Muscle of leg (tissue), 16 donors: ENCODE measurements at places on chromosomes 12 and 14. TPM values are rescaled to one million over a fixed set of nuclear protein-coding genes. Genes with fewer than 3 reads are reported as not detected.

GRCh38 chr14:85214471-85214870 lies 315.5 kb upstream of the FLRT2 start:
- no peak for DNase-seq

DNA sequence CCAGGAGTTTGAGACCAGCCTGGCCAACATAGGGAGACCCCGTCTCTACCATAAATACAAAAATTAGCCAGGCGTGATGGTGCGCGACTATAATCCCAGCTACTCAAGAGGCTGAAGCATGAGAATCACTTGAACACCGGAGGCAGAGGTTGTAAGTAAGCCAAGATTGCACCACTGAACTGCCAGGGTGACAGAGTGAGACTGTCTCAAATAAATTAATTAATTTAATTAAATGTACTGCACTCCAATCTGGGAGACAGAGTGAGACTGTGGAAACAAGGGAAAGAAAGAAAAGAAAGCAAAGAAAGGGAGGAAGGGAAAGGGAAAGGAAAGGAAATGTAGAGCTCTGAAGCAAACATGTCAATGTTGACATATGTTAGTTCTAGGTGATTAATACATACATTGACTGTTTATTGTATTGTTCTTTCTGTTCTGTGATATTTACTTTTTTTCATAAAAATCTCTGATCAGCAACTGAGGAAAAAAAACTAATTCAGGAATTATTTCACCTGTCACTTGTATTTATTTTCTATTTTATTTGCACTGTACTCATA lies 99.6 kb downstream of the DENND5B start:
- DNase-seq = no peak

- no peak for DNase-seq
These were observed 318.1 kb downstream of the ADAMTS20 start for GRCh38 chr12:43233861-43234260.

GRCh38 chr12:94284046-94284445 lies 135.7 kb downstream of the PLXNC1 start:
- DNase-seq = no peak

DNA sequence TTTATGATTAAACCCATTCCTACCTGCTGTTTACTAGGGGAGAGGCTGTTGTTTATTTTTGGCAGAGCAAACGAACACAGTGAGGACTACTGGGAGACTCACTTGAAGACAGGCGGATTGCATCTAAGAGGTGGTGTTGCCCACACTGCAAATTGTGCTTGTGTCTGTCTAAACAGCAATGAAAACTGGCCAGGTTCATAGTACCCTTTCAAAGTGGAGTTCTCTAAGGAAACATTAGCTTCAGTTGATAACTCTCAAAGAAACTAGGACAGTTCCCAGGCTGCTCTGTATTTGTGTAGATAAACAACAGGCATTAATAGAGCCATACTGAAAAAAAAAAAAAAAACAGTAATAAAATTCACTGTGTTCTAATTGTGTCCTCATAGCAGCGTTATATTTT lies 466.0 kb upstream of the RGS6 start:
- no peak for DNase-seq

GRCh38 chr12:114746297-114747011 lies 62.5 kb upstream of the TBX3 start:
- DNase-seq = no peak

DNA sequence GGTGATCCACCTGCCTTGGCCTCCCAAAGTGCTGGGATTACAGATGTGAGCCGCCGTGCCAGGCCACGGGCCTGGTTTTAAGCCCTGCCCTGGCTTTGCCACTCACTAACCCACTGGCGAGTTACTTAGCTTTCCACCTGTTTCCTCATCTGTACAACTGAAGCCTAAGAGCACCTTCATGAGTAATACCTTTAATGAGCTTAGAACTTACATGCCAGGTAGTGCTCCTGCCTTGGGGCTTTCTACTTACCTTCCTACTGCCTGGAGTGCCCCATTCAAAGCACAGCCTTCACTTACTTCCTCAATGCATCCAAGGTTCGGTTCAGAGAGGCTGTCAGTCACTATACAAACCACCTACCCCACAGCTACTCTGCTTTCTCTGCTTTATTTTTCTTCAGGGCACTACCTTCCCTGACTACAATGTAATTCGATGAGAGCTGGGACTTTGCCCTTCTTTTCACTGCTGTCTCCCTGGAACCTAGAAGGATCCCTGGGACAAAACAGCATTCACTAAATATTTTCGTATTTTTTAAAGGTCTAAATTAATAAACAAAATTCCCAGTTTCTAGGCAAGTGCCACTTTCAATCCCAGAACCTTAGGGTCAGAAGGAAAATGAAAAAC lies 13.8 kb downstream of the ZCCHC8 start:
- DNase-seq = no peak

- DNase-seq = peak; percentile 70
These were observed 508.1 kb downstream of the PCNX1 start for GRCh38 chr14:71415404-71415690.

- no peak for DNase-seq
These were observed 62.8 kb upstream of the SLC35F4 start for GRCh38 chr14:57928732-57929131.

GRCh38 chr12:118327391-118327790 lies 45.3 kb downstream of the TAOK3 start:
- peak; percentile 75 for DNase-seq

DNA sequence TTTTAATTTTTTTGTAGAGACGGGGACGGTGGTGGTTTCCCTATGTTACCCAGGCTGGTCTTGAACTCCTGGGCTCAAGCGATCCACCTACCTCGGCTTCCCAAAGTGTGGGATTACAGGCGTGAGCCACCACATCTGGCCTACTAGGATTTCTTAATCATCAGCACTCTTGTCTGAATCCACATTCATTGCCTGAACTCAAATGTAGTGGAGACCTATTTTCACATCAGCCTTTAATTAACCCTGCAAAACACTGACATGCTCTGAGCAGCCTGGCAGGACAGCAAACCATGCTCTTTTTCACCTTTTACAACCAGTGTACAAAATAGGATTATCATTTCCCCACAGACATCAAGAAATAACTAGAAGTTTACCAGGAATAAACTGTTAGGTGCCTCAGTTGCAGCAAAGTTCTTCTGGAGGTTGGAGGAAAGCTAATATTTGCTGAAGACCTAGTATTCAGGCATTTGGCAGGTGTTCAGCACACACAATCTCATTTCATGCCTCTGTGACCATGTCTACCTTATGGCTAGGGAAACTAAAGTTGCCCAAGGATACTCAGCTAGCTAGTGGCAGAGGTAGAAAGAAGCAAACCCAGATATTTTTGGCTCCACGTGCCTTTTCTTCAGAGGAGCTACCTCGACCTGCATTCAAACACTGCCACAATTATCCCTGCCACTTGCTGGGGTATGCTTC lies 37.7 kb downstream of the CFL2 start:
- DNase-seq = no peak

GRCh38 chr12:45575823-45576475 lies 153.6 kb upstream of the ARID2 start:
- peak; percentile 51 for DNase-seq

DNA sequence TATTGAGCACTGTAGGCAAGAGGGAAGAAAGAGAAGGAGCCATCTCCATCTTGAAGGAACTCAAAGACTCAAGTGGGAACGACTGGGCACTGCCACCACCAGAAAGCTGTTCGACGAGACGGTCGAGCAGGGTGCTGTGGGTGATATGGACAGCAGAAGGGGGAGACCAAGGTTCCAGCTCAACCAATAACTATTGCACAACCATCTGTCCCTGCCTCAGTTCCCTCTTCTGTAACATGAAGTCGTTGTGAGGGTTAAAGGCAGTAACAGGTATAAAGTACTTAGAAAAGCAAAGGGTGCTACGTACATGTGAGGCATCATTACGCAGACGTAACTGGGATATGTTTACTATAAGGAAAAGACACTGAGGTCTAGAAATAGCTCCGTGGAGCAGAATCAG lies 13.9 kb upstream of the BDKRB1 start:
- DNase-seq = no peak

- peak; percentile 46 for DNase-seq
These were observed 150.5 kb upstream of the KRR1 start for GRCh38 chr12:75661908-75662307.

GRCh38 chr12:27541031-27541719 lies 17.2 kb downstream of the PPFIBP1 start:
- DNase-seq = no peak

DNA sequence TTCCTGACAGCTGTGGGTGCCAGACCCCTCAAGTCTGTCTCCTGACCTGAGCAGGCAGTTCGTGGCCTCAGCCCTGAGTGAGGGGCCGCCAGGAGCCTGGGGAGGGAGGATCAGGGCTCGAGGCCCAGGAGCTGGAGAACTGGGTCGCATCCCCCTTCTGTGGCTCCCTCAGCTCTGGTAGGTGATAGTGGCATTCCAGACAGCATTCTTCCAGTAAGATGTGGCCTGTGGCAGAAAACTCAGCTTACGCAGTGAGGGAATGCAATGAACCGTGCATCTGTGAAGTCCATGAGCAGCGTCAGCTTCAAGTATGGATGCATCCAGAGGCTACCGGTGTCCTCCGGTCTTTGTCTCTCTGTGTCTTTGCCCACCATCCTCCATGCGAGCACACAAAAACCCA lies 28.4 kb upstream of the FBRSL1 start:
- DNase-seq = no peak

GRCh38 chr12:107163413-107163812 lies 70.1 kb upstream of the CRY1 start:
- DNase-seq = peak; percentile 27

DNA sequence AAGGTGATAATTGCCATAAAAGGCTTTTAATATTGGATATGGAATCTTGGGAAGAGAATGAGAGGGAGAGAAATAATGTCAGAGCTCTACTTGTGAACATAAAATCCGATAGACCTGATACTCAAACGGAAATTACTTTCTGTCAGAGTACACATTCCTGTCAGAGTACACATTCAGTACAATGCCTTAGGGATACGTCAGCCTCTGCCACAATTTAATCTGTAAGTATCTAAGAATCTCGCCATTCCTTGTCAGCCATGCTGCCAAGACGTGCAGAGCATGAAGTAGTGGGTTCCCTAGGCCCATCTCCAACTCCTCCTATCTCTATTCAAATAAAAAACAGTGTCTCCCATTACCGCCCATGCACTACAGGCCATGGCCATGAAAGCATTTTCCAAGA lies 242.6 kb downstream of the CEP128 start:
- no peak for DNase-seq

GRCh38 chr12:3275171-3276041 lies 198.2 kb downstream of the TSPAN9 start:
- peak; percentile 78 for DNase-seq

- DNase-seq = peak; percentile 46
These were observed 185.2 kb downstream of the TMTC3 start for GRCh38 chr12:88327276-88327675.

DNA sequence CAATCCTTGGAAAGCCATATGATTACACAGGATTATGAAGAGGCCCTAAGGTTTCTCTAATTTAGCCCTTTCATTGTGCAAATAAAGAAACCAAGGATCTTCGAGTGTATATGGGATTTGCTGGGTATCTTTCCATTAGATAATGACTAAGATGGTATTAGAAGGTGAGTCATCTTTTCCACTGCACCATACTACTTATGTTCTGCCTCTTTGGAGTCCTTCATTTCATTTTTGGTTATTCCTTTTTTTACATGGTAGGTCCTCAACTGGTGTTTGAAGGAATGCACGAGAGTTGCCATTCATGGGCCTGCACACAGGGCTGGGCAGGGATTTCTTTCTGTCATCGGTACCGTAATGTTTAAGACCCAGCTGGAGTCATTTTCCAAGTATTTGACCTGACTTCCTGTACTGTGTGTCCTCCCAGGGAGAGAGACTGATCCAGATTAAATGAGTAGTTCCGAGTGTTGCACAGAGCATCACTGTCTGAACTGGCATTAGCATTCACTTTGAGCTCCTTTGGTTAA lies 85.7 kb downstream of the BORCS5 start:
- DNase-seq = peak; percentile 56

- no peak for DNase-seq
These were observed 6.9 kb downstream of the SERPINA4 start for GRCh38 chr14:94568186-94568585.

GRCh38 chr14:92601131-92601710 lies 87.6 kb downstream of the RIN3 start:
- DNase-seq = no peak

DNA sequence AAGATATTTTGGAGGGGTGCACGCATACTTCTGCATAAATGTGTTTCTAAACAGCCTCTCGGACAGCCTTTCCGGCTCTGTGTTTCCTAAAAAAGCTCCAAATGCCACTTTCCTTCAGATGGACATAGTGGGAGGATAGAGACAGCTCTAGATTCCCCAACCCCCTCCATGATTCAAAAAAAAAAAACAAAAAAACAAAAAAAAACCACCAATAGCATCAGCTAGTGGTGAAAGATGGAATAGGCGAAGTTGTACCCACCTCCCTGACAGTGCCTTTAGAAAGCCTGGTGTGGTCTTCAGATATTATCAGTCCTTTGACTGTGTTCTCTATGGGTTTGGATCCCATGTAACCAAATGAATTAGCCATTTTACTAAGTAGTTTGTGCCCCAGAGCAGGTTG lies 94.1 kb downstream of the PHETA1 start:
- DNase-seq = no peak

DNA sequence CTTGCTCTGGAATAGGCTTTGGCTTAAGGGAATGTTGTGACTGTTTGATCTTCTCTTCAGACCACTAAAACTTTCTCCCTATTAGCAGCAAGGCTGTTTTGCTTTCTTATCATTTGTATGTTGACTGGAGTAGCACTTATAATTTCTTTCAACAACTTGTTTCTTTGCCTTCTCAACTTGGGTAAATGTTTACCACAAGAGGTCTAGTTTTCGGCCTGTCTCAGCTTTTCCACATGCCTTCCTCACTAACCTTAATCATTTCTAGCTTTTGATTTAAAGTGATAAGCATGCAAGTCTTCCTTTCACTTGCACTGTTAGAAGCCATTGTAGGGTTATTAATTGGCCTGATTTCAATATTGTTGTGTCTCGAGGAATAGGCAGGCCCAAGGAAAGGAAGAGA lies 126.7 kb upstream of the AEBP2 start:
- DNase-seq = no peak

- no peak for DNase-seq
These were observed 116.3 kb downstream of the ZFP36L1 start for GRCh38 chr14:68676511-68676943.

LGMN gene
- polyA plus RNA-seq = 60.1 TPM

YY1 gene
- 71.5 TPM for polyA plus RNA-seq

OXA1L gene
- 233 TPM for polyA plus RNA-seq

RPL10L gene
- polyA plus RNA-seq = 0.18 TPM

NRXN3 gene
- 0.69 TPM for polyA plus RNA-seq

DIO2 gene
- polyA plus RNA-seq = 3.3 TPM

HOXC10 gene
- polyA plus RNA-seq = 50.5 TPM

TAS2R10 gene
- 0.71 TPM for polyA plus RNA-seq

JPH4 gene
- 0.37 TPM for polyA plus RNA-seq

PLXNC1 gene
- 23.6 TPM for polyA plus RNA-seq

CINP gene
- 31.9 TPM for polyA plus RNA-seq
